ENCODE measurements at places on chromosomes 1 and 21. TPM values are rescaled to one million over a fixed set of nuclear protein-coding genes. Genes with fewer than 3 reads are reported as not detected.

Gene SELL
- total RNA-seq = 1.0 TPM

Gene TNFRSF8
- 0.12 TPM for total RNA-seq

Gene LSS
- total RNA-seq = 92.6 TPM

Gene SMYD2
- total RNA-seq = 32.1 TPM

Gene TRIM45
- 1.8 TPM for total RNA-seq

Gene SGIP1
- 1.4 TPM for total RNA-seq

Gene TEDDM1
- not detected for total RNA-seq

Gene CHRM3
- total RNA-seq = 0.68 TPM

Gene ITPKB
- 10.9 TPM for total RNA-seq

Gene LCE6A
- total RNA-seq = not detected

Gene ZNF697
- total RNA-seq = 1.00 TPM

Gene KCNC4
- 5.8 TPM for total RNA-seq
